ENCODE measurements at places on chromosomes 3 and 15.

DNA sequence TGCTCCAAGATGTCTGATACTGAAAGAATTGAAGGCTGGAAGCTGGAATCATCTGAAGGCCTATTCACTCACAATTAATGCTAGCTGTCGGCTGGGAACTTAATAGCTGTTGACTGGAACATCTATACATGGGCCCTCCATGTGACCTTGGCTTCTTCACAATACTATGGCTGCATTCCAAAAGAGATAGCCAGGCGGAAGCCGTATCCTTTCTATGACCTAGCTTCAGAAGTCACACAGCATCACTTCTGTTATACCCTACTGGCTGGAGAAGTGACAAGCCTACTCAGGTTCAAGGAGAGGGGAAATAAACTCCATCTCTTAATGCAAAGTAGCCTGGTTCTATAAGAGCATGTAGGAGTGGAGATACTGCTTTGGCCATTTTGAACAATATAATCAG lies 50.9 kb upstream of the SPRED1 start:
- DNase-seq, result no peak

- no peak for DNase-seq
These were observed 47.2 kb downstream of the BSN start for GRCh38 chr3:49601358-49602048.

DNA sequence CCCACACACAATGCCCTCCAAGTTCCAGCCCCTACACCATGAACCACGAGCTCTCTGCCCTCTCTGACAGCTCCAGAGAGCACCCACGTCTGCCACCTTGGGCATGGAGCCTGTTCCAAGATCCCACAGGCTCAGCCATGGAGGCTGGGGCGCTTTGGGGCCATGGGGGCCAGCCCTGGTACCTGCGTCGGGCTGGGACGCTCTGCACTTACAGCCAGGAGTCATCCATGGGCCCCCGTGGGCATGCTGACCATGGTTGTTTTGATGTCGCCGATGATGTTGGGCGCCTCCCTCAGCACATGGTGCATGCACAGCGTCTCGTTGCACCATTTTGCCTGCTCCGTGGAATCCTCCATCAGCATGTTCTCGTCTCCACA lies 51.9 kb upstream of the UBE2Q2 start:
- DNase-seq, result no peak

DNA sequence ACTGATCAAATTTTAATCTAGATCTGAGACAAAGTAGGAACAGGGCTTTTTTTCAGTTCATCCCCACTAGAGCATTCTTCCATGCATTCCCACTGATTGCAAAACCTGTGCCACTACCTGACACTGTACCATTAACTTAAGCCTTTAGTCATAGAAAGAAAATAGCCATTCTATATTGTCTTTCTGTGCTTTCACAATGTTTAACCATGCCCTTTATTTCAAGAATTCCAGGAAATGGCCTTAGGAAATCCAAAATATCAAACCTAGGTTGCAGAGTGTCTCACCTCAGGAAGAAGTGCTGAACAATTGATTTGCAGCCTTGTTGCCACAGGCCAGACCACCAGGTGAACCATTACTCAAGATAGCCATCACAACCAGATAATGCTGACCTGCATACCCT lies 56.2 kb upstream of the TGFBR2 start:
- no peak for DNase-seq

GRCh38 chr15:87816811-87817210 lies 439.7 kb downstream of the NTRK3 start:
- no peak for DNase-seq

GRCh38 chr3:188817103-188817934 lies 354.5 kb upstream of the TPRG1 start:
- no peak for DNase-seq

DNA sequence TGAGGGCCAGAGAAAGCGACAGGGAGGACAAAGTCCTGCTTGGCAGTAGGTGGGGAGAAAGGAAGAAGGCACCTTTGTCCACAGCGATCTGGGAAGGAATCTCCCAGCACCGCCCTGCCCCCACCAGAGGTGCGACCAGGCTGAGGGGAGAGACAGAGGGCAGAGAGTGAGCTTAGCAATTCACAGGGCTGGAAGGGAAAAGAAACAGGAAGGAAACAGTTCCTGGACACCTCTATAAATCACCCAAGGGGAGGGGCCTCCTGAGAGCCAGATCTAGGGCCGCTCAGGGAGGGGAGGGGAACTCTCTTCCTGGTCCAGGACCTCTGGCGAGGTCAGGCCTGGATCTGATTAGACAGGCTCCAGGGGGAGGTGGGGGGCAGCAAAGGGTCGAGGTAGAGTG lies 35.4 kb downstream of the RNU5B-1 start:
- DNase-seq, result no peak

DNA sequence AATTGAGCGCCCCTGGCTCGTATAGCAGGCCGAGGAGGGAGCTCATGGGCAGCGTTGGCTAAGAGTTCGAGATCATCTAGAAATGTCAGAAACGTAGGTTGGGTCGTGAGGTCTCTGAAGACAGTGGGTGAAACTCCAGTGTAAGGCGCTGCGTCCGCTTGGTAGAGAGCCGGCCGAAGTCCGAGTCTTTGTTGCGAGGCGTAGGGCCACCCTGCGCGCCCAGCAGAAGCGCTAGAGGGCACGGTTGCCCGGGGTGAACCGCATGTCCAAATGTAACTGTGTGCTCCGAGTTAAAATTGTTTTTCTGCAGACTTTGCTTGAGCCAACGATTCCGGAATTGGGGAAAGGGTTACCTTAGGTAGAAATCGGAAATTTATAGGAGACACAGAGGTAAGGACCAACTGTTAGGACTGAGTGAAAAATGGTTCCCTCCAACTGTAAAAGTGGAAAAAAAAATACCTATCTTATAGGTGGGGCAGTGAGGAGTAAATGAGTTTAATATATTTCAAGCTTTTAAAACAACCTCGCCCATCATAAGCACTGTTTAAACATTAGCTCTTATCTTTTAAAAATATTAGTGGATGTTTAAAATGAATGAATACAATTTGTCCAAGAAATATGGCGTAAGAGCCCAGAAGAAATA lies 993 bp upstream of the SIAH2 start:
- DNase-seq, result peak; percentile 82

DNA sequence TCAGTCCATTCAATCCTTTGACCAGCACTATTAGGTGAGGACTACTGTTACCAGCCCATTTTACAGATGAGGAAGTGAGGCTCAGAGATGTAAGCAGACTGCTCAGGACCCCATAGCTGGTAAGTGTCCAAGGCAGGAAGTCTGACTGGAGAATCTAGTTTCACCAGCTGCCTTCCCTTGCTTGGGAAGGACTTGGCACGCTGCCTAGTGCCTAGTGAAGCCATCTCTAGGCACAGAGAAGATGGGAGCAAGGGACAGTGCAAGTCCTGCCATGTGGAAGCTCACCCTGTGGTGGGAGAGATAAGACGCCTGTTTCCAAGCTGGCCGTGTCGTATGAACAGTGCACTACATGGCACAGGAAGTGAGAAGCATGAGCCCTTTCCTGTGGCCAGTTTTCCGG lies 111.8 kb upstream of the TMC3 start:
- DNase-seq, result no peak
